ENCODE measurements at places on chromosomes 11 and 22. TPM values are rescaled to one million over a fixed set of nuclear protein-coding genes. Genes with fewer than 3 reads are reported as not detected.

Gene MALAT1
- total RNA-seq: 3,367 TPM

Gene GTPBP1
- 54.8 TPM for total RNA-seq

Gene OR6T1
- total RNA-seq: not detected

Gene NRGN
- not detected for total RNA-seq

Gene MRPL17
- 49.8 TPM for total RNA-seq

Gene OR4A16
- not detected for total RNA-seq

Gene FERMT3
- total RNA-seq: 0.17 TPM

Gene SEPTIN3
- 0.05 TPM for total RNA-seq

Gene OR5B21
- total RNA-seq: not detected

Gene KCNA4
- not detected for total RNA-seq

Gene H19
- total RNA-seq: 0.55 TPM

Gene DEUP1
- total RNA-seq: not detected

Gene VWA5A
- total RNA-seq: 45.7 TPM

Gene OSM
- not detected for total RNA-seq

Gene C1QTNF4
- total RNA-seq: not detected

Gene GUCY1A2
- 0.17 TPM for total RNA-seq

Gene ROM1
- 2.5 TPM for total RNA-seq

Gene OTOG
- total RNA-seq: not detected

Gene SCGB1C1
- total RNA-seq: 0.55 TPM

Gene PANX2
- total RNA-seq: not detected

Gene TAF6L
- 15.1 TPM for total RNA-seq

Gene PRAME
- total RNA-seq: 5.3 TPM

Gene DEPDC5
- 22.5 TPM for total RNA-seq

Gene ZC3H7B
- total RNA-seq: 124 TPM

Gene SDHAF2
- total RNA-seq: 35.0 TPM

Gene PDGFD
- 4.2 TPM for total RNA-seq

All from renal cortical epithelial cell (primary cell).